ENCODE measurements at places on chromosomes 4 and X.
A peak's percentile ranks its signal among the peaks of the same experiment; 100 is the strongest.

DNA sequence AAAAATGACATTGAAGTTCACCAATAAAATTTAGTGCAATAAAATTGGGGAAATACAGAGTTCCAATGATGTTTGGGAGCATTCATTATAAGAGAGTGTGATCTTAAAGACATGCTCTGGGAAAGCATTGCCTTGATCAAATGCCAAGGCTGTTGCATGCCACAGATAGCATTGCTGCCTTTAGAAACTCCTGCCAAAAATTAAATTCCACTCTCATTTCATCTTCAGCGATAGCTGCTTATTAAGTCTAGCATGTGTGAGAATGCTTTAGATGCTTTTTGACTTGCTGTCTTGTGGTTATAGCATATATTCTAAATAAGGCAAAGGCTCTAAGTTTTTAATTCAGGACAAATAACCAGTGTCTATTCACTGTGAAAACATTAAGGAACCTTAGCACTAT is 49.3 kb downstream of the NPNT start:
- DNase-seq, result no peak

DNA sequence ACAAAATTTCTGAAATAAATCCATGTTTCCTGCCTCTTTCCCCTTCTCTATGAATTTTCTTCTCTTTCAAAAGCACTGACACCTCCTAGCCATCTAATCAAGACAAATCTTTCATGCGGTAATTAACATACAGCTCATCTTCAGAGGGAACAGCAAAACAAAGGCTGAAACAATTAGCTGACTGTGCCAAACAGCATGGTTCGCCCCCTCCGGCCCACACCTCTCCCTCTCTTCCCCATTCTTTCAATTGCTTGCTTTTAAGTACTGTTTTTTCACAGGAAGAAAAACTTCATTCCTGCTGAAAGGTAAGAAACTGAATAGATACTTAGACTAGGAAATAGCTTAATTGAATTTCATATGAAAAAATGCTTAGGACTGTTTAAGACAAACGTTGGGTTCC is 291.1 kb upstream of the NOCT start:
- DNase-seq, result no peak

DNA sequence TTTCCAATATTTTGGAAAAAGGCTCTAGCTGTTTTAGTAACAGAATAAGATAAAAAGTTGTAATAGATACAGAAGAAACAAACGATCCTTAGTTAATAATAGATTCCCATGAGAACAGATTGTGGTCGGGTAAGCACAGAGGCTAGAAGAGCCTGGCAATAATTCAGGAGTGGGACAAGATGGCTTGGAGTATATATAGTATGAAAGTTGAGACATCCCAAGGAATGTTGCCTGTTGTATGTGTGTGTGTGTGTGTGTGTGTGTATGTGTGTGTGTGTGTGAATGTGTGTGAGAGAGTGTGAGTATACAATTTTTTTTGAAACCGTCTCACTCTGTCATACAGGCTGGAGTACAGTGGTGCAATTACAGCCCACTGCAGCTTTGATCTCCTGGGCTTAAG is 150.7 kb downstream of the PDGFC start:
- DNase-seq, result no peak

DNA sequence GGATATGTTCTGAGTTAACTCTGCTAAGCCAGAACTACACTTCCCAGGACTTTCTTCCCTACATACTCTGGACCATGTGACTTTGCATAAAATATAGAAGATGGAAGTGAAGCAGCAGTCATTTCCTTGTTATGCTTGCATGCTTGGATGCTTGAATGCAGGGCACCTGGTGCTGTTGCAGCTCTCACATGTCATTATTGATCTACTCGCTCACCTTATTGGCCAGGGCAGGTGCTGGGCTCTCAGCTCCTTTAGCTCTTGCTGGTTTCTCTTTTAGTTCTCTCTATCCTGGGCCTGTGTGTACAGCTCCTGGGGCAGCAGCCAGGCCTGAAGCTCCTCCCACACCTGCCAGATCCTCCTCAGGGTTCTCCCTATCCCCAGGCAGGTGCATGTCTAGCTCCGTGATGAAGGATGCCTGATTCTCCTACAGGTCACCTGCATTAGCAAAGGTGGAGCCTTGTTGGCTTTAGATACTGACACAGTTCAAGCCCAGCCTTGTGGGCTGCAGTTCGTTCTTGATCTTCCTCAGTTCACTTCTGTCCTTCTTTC is 53.3 kb downstream of the MED28 start:
- DNase-seq, result no peak

- DNase-seq, result no peak
Observed at GRCh38 chrX:153764786-153765137, 713 bp downstream of the PLXNB3 start.

GRCh38 chrX:118698516-118699170 is 28.8 kb upstream of the IL13RA1 start:
- DNase-seq, result peak; percentile 56

DNA sequence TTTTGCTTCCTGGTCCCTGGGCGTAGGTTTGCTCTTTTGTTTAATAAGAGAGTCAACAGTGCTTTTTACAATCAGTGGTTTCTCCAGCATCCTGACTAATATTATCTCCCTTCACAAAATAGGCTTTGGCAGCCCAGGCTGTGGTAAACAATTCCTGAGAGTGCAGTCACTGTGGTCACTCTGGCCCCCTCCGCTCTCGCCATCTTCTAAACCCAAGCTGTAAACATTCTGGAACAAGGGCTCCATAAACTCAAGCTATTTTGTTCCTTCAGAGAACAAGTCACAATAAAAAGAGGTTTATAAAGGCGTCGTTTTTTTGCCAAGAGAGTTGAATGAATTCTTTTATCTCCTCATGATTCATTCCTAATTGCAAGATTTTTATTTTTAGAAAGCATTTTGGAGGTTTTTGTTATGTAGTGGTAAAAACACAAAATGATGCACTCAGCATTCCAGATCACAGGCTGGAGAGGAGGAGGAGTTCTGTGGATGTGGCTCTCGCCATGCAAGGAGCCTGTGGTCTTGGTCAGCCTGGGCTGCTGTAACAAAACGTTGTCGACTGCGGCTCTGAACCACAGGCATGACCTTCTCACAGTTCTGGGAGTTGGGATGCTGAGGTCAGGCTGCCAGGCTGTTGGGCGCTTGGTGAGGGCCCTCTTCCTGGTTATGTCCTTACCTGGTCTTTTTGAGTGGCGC is 486.4 kb upstream of the FAT1 start:
- DNase-seq, result no peak

DNA sequence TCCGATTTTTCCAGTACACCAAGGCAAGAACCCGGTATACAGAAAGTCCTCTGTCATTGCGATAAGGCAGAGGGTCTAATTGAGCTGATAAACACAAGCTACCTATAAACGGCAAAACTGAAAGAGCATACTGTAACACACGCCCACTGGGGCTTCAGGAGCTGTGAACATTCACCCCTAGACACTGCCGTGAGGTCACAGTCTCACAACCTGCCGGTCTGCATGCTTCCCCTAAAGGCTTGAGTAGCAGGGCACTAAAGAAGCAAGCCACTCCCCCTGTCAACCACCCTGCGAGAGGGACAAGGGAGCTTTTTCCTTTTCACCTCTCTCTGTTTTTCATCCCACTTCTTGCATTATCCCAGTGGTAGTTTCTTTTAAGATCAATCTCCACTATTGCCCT is 22.4 kb upstream of the F9 start:
- DNase-seq, result no peak

- DNase-seq, result no peak
Observed at GRCh38 chr4:16692961-16693506, 205.4 kb downstream of the LDB2 start.

Measured in inflammatory macrophage treated with lipopolysaccharide for 1 hour (primary cell).